ENCODE measurements at places on chromosomes 16 and 17. TPM values are rescaled to one million over a fixed set of nuclear protein-coding genes. Genes with fewer than 3 reads are reported as not detected.

DNA sequence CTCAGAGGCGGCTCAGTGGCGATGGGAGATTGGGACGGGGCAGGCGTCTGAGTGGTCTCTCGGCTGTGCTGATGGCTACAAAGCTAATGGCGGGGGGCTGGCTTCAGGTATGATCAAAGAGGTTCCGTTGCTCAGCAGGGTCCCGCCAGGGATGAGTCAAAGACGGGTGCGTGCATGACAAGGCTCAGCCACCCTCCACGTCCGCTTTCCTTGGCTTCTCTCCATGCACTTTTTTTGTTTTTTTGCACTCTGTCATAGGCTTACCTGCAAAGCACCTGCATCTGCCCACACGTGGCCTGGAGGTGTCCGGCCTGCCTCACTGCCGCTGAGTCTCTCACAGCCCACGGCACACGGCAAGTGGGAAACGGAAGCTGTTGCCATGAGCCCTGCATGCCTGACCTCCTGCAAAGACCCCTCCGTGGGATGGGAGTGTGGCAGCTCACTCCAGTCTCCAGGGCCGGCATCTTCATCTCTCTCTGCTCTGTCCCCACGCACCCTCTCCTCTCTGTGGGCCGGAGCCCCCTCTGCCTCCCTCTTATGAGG is 85.5 kb upstream of the ZNF469 start:
- no peak overlapping the region for H3K27ac ChIP-seq
- H3K27me3 ChIP-seq: no peaks in the 10 kb centered on the region
- H3K4me1 ChIP-seq: peaks cover 4% of the 10 kb centered on the region
- no peak for DNase-seq

DNA sequence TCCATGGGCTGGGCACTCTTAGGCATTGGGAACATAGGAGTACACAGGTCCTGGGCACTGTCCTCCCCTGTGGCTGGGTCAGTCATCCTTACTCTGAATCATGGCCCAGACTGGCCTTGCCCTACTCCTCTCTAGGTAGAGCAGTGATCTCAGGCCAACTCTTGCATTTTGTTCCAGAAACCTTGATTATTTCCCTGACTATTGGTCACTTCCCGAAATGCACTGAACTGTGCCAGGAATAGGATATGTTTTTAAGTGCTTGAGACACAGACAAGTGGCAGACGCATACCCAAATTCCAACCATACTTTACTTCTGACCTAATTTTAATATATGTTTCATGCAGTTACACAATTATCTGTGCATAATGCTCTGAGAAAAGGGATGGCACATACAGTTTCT is 10.3 kb downstream of the KRABD2 start:
- no peak overlapping the region for H3K4me3 ChIP-seq
- no peak overlapping the region for H3K27ac ChIP-seq
- H3K27me3 ChIP-seq: no peaks in the 10 kb centered on the region

- no peak for DNase-seq
- H3K27ac ChIP-seq: no peak overlapping the region
- no peak overlapping the region for H3K4me3 ChIP-seq
- H3K27me3 ChIP-seq: no peaks in the 10 kb centered on the region
- H3K4me1 ChIP-seq: no peaks in the 10 kb centered on the region
Measured at GRCh38 chr16:70757183-70757582, 43.8 kb downstream of the VAC14 start.

GRCh38 chr17:2789700-2790099 is 6.5 kb upstream of the RAP1GAP2 start:
- no peak overlapping the region for H3K4me3 ChIP-seq
- DNase-seq: no peak
- no peaks in the 10 kb centered on the region for H3K27me3 ChIP-seq
- no peaks in the 10 kb centered on the region for H3K36me3 ChIP-seq

GRCh38 chr16:53509906-53510703 is 7.1 kb upstream of the AKTIP start:
- peaks cover 22% of the 10 kb centered on the region for H3K4me1 ChIP-seq
- no peak overlapping the region for H3K27ac ChIP-seq
- no peaks in the 10 kb centered on the region for H3K27me3 ChIP-seq
- no peaks in the 10 kb centered on the region for H3K36me3 ChIP-seq
- peak; percentile 61 for DNase-seq

- no peaks in the 10 kb centered on the region for H3K4me1 ChIP-seq
- H3K27ac ChIP-seq: no peak overlapping the region
- no peak for DNase-seq
Measured at GRCh38 chr17:13825526-13826040, 223.9 kb upstream of the HS3ST3A1 start.

DNA sequence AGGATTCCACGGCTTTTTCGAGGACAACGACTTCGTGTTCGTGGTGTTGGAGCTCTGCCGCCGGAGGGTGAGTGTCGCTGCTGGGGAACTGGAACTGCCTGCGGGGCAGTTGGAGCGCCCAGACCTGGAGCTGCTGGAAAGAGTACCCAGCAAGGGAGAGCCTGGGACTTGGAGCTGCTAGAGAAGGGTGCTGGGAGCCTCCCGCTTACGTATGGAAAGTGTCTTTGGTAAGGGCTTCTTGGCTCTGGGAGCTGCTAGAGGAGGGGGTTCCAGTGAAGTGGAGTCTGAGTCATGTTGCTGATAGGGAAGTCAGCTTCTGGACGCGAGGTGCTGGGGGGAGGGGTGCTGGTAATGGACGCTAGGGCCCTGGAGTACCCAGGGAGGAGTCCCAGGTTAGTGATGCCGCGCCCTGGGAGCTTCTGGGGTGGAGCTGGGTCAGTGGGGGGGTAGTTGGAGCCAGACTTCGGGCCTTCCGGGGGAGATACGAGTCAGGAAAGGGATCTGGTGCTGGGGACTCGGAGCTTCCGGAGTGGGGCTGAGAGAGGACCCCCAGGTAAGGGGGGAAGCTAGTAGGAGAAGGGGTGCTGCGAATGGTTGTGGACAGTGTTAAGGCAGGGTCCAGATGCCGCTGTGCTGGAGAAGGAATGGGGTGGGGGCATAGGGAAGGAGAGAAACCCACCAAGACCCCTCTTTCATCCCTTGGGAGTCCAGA is 741 bp downstream of the PLK1 start:
- H3K4me3 ChIP-seq: peak overlapping the region; percentile 58
- H3K27me3 ChIP-seq: no peaks in the 10 kb centered on the region
- DNase-seq: peak; percentile 23
- H3K27ac ChIP-seq: no peak overlapping the region
- H3K36me3 ChIP-seq: peaks cover 11% of the 10 kb centered on the region
- peaks cover 27% of the 10 kb centered on the region for H3K4me1 ChIP-seq

- peaks cover 35% of the 10 kb centered on the region for H3K4me1 ChIP-seq
- peak overlapping the region; percentile 93 for H3K27ac ChIP-seq
Measured at GRCh38 chr16:75097941-75098901, 18.4 kb downstream of the LDHD start.

The MYCBPAP gene
- 5.7 TPM for total RNA-seq

The VTN gene
- total RNA-seq: not detected

The SBK1 gene
- total RNA-seq: 20.2 TPM

The OR4D1 gene
- 0.42 TPM for total RNA-seq

The EFCAB13 gene
- total RNA-seq: 5.7 TPM
